ENCODE measurements at places on chromosomes 7 and 10.

DNA sequence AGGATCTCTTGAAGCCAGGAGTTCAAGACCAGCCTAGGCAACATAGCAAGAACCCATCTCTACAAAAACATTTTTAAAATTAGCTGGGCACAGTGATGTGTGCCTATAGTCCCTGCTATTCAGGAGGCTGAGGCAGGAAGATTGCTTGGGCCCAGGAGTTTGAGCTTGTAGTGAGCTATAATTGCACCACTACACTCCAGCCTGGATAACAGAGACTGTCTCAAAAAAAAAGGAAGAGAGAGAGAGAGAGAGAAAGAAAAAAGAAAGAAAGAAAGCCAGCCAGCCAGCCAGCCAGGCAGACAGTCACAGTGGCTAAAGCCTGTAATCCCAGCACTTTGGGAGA lies 95.2 kb upstream of the STK17A start:
- DNase-seq = no peak

DNA sequence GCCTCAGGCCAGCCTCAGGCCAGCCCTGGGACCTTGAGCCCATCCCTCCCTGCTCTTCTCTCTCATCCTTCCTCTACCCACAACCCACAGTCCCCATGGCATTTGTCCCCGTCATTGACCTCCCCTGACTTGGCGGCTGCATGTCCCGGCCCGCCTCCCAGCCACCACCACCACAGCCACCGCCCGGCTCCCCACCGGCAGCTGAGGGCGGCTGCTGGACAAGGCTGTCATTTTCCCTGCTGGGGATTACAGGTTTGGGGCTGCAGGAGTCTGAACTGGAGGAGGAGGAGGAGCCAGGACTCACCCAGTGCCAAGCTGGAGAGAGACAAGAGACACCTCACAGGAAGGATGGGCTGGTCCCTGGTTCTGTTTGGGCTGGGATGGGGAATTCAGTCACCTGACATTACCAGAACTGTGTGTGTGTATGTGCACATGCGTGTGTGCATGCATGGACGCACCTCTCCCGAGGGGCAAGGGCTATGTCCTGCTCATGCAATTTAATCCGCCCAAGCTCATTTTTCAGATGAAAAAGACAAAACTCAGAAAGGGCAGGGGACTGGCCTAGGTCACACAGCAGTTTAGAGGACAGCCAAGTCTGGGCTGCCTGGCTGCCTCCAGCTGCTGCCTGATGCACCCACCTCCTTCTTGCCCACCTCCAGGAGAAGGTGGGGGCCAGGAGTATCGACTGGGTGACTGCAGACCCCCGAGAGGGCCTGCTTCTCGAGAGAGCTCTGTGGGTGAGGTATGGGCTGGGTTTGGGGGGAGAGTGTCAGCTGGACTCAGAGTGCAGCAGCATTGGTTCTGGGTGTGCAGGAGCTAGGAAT lies 113.1 kb downstream of the ZMIZ1 start:
- DNase-seq = no peak

DNA sequence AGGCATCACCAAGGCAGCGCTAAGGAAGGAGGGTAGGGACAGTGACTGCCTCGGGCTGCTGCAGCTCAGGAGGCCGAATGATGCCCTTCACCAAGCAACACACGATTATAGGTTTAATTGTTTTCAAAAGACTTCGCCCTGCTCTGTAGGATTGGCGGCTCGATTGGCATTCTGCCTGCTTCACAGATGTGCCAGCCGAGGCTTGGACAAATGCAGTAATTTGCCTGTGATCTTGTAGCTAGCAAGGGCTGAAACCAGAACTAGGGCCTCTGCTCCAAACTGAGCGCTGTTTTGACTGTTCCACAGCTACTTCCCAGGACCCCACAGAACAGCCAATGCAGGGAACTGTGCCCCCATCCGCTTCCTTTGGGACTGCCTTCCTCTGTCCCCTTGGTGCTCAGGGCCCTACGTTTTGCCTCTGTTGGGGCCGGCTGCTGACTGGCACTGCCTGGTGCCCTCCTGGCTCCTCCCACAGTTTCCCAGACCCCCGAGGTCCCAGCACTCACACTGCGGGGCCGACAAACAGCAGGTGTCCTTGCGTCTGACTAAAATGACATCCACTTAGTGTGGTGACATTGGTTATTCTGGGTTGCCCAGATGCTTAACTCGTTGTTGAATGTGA lies 62.6 kb upstream of the EN2 start:
- no peak for DNase-seq

- no peak for DNase-seq
Measured at GRCh38 chr10:130377986-130378540, 241.9 kb downstream of the GLRX3 start.

GRCh38 chr7:43905956-43906330 lies 453 bp downstream of the URGCP start:
- DNase-seq = peak; percentile 33

DNA sequence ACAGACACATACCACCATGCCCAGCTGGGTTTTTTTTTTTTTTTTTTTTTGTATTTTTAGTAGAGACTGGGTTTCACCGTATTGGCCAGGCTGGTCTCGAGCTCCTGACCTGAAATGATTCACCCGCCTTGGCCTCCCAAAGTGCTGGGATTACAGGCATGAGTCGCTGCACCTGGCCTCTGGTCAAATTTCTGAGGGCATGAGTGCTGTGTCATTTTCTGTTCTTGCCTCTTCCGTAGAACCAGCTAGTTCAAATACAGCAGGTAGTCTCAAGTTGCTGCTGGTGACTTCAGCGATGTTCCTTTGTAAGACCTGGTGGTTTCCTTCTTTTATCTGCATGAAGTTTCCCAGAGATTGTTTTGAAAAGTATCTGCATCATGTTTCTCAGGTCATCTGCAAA lies 134.8 kb upstream of the SHH start:
- no peak for DNase-seq

DNA sequence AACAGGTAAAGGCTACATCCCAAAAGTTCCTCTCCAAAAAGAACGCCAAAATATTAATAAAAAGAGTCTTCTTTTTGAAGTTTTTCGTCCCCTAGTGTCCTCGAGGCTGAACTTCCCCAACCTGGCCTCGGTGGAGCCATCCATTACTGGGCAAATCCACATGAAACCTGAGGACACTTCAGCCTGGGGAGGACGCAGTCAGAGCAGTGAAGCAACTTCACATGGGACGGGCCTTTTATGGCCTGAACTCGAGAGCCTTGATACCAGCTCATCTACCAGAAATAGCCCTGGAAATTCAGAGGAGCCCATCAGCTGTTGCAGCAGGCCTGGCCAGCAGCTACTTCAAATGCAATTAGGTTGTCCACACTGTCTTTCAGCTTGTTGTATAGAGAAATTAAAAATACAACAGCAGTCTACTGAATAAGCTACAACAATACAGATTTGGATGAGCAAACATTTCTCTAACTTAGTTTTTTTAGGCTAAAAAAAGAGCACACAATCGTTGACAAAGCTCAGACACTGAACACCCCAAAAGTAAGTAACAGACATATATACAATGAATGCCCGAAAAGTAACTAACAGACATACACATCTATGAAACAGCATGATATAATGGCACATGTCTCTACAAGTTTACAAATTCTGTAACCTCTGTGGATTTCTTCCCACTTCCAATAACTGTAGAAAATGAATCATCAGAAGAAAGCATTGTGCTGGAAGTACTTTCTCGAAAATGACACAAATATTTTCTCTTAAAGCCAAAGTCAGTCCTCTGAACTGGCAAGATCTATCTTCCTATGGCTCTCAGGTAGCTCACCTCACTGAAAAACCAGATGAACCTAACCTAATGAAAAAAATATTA lies at the start of gene SVIL:
SVIL (minus strand) TSS at position 208 of the 862 bp plus-strand sequence. CDS start 79,913 bp downstream, outside the sequence.
- DNase-seq = peak; percentile 86

DNA sequence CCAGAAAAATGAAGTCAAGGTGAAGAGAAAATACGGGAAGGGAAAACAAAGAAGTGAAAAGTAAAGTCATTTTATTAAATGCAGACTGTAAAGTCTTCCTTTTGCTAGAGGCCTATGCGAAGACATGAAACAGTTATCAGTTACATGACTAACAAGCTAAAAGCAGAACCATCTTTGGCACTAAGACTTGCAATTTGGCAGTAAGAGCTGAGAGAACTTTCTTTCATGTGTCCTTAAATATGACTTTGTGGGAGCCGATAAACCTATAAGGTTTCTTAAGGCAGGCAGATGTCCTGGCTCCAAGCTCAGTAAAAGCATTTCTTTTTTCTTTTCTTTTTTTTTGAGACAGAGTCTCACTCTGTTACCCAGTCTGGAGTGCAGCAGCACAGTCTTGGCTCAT lies 10.4 kb downstream of the ANLN start:
- DNase-seq = peak; percentile 38

- DNase-seq = no peak
Measured at GRCh38 chr7:145698526-145699262, 417.9 kb upstream of the CNTNAP2 start.

DNA sequence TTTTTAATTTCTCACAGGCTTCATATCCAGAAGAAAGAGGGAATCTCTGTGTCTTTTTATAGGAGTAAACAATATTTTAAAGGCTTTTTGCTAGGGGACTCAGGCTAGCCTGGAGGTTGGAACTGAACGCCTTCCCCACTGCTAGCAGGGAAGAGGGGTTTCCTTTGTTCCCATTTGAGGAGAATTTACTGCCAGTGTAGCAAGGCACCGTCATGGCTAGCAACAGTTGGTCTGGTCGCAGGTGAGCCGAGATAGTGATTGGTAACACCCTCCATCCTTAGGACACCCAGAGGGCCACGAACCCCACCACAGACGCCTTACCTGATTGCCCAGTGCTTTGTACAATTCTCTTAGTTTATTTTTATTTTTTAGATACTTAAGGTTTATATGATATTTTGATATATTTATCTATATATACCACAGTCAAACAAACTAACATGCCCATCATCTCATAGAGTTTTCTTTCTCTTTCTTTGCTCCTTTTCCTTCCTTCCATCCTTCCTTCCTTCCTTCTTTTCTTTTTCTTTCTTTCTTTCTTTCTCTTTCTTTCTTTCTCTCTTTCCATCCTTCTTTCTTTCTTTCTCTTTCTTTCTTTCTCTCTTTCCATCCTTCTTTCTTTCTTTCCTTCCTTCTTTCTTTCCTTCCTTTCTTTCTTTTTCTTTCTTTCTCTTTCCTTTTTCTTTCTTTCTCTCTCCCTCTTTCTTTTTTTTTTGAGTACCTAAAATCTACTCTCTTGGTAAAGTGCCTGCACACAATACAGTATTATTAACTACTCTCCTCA lies 219.0 kb upstream of the AKR1E2 start:
- DNase-seq = no peak

DNA sequence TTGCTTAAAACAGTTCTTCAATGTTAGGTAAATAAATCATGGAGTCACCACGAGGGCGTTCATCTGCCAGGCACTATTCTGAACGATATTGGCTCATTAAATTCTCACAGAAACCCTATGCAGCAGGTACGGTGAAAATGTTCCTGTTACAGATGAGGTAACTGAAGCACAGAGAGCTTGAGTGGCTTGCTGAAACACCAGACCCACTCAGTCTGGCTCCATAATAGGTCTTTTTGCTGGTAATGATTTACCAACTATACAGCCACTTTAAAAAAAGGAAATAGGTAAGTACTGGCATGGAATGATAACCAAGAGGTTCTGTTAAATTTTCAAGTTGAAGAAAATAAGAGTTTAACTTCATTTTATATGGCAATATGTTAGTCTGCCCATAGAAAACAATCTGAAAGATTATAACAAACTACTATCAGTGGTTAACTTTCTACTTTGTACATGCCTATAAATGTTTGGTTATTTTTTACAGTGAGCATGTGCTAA lies 1.3 kb upstream of the TM9SF3 start:
- DNase-seq = no peak

- no peak for DNase-seq
Measured at GRCh38 chr10:8978100-8978499, 923.6 kb downstream of the GATA3 start.

- DNase-seq = no peak
Measured at GRCh38 chr7:50513166-50513871, 51.9 kb downstream of the DDC start.

- DNase-seq = no peak
Measured at GRCh38 chr10:111493024-111493625, 416.3 kb downstream of the ADRA2A start.

GRCh38 chr10:84537447-84537931 lies 209.1 kb downstream of the CCSER2 start:
- DNase-seq = peak; percentile 84

DNA sequence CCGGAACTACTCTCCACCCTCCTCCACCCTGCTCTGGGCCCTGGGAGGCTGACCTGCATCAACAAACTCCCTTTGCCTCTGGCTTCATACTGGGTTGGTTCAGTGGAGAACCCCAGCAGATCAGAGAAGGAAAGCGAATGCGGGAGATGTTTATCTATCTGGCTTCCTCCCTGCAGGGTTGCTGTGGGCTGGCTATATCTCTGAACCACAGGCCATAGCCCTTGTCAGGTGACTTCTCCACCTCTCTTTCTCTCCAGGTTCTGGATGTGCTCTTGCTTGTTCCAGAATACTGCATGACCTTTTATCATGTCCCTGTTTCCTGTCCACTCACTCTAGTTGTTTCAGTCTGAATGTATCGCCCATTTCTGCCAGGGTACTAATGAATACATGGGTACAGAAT lies 51.7 kb upstream of the IFRD1 start:
- no peak for DNase-seq

- no peak for DNase-seq
Measured at GRCh38 chr7:63043657-63044543, 954.7 kb upstream of the ZNF722 start.

DNA sequence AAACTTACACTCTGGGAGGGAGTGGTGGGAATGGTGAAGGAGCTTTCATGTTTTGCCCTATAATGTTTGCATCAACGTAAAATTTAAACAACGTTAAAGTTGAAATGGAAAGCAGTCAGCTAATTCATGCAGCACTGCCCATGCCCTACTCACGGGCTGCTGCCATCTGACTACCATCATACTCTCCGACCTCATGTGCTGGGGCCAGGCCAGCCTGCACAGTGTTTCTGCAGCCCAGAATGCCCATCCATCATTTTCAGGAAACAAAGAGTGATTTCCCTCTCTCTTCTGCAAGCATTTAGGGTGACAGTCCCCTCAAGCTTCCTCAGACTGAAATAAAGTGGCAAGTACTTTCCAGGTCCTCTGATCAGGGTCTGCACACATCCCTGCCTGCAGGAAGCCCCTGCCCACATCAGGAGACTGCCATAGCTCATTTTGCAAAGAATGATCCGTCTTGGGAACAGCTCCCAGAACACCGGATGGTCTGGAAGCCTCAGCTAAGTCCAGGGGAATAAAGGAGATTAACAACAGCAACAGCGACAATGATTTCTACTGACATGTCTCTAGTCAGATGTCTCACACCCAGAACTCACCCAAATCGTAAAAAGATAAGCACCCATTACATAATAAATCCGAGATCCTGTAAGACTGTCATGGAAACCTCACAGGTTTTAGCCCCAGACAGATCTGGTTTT lies 40.3 kb downstream of the ARHGAP22 start:
- DNase-seq = no peak

DNA sequence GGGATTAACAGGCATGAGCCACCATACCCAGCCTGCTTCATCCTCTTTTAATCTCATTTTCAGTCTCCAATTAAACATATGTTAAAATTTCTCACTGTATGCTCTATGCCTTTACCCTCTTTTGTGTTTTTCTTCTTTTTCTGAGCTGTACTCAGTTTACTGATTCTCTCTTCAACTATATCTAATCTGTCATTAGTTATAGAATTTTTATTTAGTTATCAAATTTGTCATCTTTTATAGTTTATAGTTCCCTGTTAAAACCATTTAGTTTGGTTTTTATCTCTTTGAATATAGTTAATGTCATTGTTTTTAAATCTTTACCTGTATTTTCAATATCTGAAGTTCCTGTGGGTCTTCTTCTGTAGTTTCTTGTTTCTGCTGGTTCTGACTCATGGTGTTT lies 93.3 kb downstream of the KAT6B start:
- no peak for DNase-seq

GRCh38 chr7:131945957-131946544 lies 389.6 kb upstream of the PODXL start:
- DNase-seq = no peak

Data from suppressor macrophage treated with lipopolysaccharide for 1 hour (primary cell).